Hematopoietic multipotent progenitor cell (in vitro differentiated cells): ENCODE measurements at places on chromosomes 2 and 18. TPM values are rescaled to one million over a fixed set of nuclear protein-coding genes. Genes with fewer than 3 reads are reported as not detected.

GRCh38 chr2:37625796-37626571 lies 45.5 kb downstream of the CDC42EP3 start:
- DNase-seq, result peak; percentile 43

Gene OTOF
- 0.27 TPM for total RNA-seq

Gene QPCT
- 2.4 TPM for total RNA-seq

Gene IGFBP2
- 8.3 TPM for total RNA-seq

- no peak for DNase-seq
These were observed 176.5 kb upstream of the COPS8 start for GRCh38 chr2:236909193-236909504.

- DNase-seq, result no peak
These were observed 684.4 kb downstream of the NRXN1 start for GRCh38 chr2:50347358-50348044.

DNA sequence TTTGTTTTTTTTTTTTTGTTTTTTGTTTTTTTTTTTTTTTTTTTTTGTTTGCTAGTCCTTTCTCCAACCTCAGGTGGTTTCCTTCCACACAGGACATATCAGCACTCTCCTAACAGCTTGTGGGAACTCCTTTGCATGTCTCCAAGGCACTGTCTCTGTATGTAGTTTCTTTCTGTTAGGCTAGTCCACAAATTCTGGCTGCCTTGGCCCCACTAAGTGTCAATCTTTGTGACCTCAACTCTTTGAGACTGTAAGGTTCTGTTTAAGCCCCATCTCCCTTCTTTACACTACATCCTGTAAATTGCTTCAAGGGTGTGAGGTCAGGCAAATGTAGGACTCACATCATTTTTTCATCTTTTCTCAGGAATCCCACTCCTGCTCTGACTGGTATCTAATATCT lies 85.1 kb downstream of the NCOA1 start:
- no peak for DNase-seq

- no peak for DNase-seq
These were observed 5.9 kb downstream of the GBX2 start for GRCh38 chr2:236162031-236162845.

Gene RNF125
- total RNA-seq, result 8.9 TPM

GRCh38 chr2:226215902-226216503 lies 583.6 kb downstream of the IRS1 start:
- DNase-seq, result peak; percentile 33

Gene FOXI3
- total RNA-seq, result not detected

Gene TTC21B
- 14.3 TPM for total RNA-seq

DNA sequence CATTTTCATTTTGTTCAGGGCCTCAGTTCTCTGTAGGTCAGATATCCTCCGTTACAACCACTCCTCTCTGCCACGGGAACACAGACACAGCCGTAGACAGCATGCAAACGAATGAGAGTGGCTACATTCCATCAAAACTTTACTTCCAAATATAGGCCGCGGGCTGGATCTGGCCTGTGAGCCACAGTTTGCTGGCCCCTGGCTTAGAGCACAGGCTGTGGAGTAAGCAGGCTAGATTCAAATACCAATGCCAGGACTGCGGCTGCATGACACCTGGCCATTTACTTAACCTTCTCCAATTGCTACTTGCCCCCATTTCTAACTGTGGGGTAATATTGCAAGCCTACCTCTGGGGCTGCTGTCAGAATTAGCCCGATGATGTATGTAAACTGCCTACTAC lies 325.8 kb upstream of the POU3F3 start:
- DNase-seq, result no peak

GRCh38 chr2:18599509-18600254 lies 10.3 kb upstream of the NT5C1B start:
- no peak for DNase-seq

GRCh38 chr2:240346015-240346752 lies 89.3 kb upstream of the GPC1 start:
- DNase-seq, result no peak

DNA sequence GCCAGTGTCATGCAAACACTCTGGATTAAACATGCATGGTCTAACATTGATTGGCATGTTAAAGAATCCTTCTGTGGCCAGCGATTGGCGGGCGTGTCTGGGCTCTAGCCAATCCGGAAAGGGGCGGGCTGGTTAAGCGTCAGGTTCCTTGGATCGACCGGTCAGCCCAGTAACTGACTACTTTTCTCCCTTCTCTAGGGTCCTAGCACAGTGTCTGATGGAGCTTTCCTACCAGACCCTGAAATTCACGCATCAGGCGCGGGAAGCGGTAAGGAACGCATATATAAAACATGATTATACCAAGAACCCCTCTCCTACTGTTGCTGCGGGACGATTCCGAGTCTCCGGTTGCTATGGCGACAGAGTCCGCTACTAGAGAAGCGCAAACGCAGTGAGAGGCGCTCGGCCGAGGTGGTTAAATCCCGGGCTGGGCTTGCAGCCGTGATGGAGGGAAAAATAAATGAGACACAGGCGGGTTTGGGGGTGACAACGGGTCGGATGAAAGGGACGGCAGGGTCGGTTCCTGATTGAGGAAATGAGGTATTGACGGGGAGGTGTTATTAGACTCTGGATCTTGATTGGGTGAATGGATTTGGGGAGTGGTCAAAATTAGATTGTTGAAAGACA lies 29.4 kb downstream of the KATNAL2 start:
- DNase-seq, result peak; percentile 80

GRCh38 chr2:171046048-171046560 lies 114.6 kb downstream of the TLK1 start:
- DNase-seq, result no peak

GRCh38 chr18:39946623-39947061 lies 2008.4 kb upstream of the PIK3C3 start:
- DNase-seq, result no peak

Gene CD302
- total RNA-seq, result 16.4 TPM

DNA sequence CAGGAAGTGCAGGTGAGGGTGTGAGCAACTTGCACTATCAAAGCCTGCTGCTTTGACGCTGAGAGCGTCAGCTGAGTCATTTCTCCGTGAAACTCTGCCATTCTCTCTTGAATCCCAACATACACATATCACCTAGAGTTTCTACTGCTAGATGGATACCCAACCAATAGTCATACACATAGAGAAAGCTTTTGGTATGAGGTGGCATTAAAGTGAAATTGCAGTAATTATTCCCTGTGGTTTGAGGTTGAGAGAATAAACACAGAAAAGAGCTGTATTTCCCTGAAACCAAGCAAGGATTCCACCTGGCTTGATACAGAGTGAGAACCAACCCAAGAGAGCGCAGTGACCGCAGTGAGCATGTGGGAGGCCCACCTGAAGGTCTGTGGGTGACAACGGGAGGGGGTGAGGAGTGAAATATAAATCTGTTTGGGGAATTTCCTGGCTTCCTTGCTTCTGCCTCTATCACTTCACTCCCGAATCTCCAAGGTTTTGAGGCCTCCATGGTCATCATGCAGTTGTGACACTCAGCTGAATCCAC lies 28.8 kb upstream of the TMEM18 start:
- no peak for DNase-seq

GRCh38 chr18:69885841-69886531 lies 61.7 kb downstream of the CD226 start:
- DNase-seq, result no peak

DNA sequence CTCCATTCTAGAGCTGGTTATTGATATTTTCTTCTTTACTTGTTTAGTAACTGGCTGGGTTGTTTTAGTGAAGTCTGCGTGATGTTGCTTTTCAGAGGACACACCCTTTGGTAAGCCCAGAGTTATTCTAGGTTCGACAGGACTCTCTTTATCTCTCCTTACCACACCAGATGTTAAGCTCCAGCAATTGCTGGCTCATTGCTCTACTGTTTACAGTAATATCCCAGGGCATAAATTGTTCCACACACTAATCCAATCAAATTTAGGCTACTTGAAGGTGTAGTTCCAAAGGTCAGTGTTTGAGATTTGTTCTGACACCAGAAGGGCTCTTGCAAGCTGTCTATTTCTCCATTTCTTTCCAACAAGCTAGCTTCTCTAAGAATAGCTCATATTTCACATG lies 506.6 kb downstream of the NR4A2 start:
- no peak for DNase-seq

GRCh38 chr18:77622009-77622692 lies 372.5 kb downstream of the GALR1 start:
- DNase-seq, result no peak

Gene ADD2
- 4.3 TPM for total RNA-seq

DNA sequence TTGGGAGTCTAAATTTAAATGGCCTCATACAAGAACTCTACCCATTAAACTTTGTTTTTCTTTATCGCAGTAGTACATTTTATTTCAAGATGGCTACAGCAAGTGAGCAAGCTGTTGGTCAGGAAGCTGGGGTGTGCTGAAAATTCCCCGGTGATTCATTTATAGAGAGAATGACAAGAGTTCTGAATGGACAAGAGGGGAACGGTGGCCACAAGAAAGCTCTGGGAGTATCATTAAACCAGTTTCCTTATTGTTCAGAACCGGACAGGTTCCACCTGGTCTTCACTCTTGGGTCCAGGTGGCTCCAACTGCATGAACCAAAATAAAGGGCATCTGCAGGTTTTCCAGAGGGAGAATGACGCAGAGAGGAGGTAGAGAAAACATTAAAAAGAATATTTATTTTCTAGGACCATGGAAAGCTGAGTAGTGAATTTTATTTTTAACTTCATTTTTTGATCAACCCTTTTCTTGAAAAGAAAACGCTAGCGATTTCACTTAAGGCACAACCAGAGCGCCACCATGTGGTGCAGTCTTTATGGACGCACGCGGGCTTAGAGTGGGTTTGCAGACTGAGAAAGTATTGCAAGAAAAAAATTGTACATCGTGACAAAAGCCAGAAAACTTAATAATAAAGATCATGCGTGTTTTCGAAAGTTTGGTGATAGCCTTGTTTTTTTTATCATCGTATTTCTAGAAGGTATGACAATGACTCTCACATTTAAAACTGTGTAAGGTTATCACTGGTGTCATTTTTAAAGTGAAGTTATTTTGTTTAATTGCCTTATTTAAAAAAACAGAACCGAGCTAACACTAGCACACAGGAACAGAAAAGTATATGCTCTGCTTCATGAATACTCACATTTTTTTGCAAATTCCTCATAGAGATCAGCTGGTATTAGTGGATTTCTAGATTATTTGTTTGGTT lies 97.9 kb upstream of the NOL4 start:
- peak; percentile 11 for DNase-seq

Gene ALK
- total RNA-seq, result under 0.01 TPM

DNA sequence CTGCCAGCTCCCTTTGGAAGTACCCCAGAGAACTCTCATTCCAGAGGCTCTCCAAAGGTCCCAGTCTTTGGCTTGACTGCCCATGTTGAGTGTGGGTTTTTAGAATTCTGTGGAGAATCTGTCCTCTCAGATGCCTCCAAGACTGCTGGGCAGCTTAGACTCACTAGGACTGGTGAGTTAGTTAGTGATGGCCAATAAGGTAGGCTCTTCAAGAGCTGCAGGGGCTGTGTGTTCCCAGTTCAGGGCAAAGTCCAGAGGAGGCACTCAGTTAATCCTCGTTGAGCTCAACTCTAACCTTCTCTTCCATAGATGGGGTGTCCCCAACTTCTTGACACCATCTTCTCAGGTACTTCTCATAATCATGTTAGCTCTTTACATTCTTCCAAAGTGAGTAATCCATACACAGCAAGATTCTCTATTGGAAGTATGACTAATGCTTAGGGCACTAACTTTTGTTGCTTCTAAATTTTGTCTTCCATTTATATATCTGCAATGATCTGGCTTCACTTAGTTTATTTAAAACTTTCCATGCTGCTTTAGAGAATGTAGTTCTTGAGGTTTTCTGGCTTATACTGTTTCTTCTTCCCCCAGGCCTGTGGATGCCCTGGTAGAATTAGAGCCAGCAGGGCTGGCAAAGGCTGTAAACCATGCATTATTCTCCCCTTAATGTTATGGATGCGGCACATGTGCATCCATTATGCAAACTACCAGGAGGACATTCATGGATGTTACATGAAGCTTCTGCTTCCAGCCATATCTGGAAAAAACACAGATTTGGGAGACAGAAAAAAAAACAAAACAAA lies 88.9 kb downstream of the POLE4 start:
- DNase-seq, result no peak

GRCh38 chr2:229330952-229331351 lies 59.9 kb upstream of the PID1 start:
- peak; percentile 14 for DNase-seq
